ENCODE measurements at places on chromosomes 7 and 10. TPM values are rescaled to one million over a fixed set of nuclear protein-coding genes. Genes with fewer than 3 reads are reported as not detected.

Gene ASB4
- not detected for total RNA-seq

Gene AKR1D1
- not detected for total RNA-seq

Gene KLLN
- total RNA-seq = 0.71 TPM

Gene PAX2
- total RNA-seq = not detected

Gene EVX1
- not detected for total RNA-seq

Gene LGI1
- not detected for total RNA-seq

Gene CDC123
- total RNA-seq = 68.4 TPM

Data from activated naive CD4-positive, alpha-beta T cell treated with anti-CD3 and anti-CD28 coated beads, Interleukin-2, amount 10 ng/mL, durations not matched to agents 5 hours and 36 hours (primary cell).